GM03348 (cell line): ENCODE measurements at places on chromosomes 1 and 21.

- DNase-seq: no peak
Measured at GRCh38 chr21:45551783-45552695, 9.8 kb upstream of the SLC19A1 start.

GRCh38 chr1:233598891-233599541 lies 14.9 kb upstream of the KCNK1 start:
- no peak for DNase-seq

GRCh38 chr1:151581921-151582320 lies 29.9 kb upstream of the SNX27 start:
- DNase-seq: no peak

- DNase-seq: no peak
Measured at GRCh38 chr21:26966649-26967061, 233 bp downstream of the ADAMTS5 start.

- no peak for DNase-seq
Measured at GRCh38 chr1:162561616-162562469, at the start of gene UAP1. UAP1 (plus strand) TSS chr1:162561722; CDS start chr1:162566069, 4,347 bp downstream.

DNA sequence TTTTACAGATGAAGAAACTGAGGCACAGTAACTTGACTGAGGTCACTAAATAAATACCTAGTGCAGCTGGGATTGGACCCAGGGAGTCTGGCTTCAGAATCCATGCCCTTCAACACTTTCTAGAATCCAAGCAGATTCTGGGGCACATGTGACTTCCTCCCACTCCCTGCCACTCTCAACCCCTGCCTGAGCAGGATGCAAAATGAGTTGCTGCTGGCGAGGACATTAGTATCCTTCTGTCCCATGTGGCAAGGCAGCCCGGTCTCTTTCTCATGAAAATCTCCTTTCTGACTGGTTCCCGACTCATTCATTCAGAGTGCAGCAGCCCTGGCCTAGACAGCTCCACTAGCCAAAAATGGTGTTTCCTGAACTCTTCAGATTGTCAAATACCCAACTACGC lies 28.4 kb downstream of the TNNT2 start:
- DNase-seq: no peak

DNA sequence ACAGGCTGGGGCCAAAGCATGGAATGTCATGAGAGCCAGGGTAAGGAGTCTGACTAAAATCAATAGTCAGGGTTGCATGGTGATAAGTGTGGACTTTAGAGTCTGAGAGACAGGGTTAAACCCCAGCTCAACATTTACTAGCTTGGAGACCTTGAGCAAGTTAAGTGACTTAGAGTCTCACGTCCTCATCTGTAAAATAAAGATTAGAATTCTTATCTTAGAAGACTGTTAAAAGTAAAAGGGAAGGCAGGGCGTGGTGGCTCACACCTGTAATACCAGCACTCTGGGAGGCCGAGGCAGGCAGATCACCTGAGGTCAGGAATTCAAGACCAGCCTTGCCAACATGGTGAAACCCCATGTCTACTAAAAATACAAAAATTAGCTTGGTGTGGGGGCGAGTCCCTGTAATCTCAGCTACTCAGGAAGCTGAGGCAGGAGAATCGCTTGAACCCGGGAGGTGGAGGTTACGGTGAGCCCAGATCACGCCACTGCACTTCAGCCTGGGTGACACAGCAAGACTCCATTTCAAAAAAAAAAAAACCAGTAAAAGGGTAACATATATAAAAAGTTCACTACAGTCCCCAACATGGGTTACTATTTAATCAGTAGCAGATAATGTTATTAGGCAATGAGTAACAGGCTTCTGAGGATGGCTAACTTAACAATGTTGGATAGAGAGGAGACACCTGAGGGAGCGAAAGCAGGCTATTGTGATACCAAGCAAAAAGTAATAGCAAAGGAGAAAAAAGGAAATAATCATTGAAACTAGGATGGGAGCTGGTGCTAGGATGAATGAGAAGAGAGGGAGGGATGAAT lies 20.8 kb downstream of the TMCO1 start:
- no peak for DNase-seq

- DNase-seq: no peak
Measured at GRCh38 chr1:233045588-233045987, 95.2 kb downstream of the NTPCR start.

- no peak for DNase-seq
Measured at GRCh38 chr1:235938709-235939479, 72.2 kb upstream of the LYST start.

- DNase-seq: no peak
Measured at GRCh38 chr1:167563579-167564246, 10.2 kb upstream of the CREG1 start.
